ENCODE measurements at places on chromosomes 7 and 10.
A peak's percentile ranks its signal among the peaks of the same experiment; 100 is the strongest.

DNA sequence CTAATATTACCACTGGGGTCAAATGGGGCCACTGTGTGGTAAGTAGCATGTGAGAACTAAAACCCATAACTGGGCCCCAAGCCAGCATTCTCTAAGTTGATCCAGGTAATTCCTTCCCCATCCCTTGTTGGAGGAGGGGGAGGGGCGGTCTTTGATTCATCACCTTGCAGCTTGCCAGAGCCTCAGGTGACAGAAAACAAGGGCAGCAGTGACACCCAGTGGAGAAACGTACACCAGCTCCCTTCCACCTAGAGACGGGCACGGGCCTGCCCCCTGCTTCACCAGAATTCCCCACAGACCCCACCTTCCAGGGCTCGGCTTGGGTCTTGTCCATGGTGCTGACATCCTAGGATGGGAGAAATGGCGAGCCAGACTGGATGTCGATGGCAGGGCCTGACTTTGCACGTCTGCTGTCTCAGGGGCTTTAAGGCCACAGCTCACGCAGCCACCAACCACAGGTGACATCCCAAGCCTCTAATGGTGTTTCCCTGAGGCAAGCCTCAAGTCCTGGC, 102.0 kb downstream of the STRA8 start:
- DNase-seq = peak; percentile 50

- DNase-seq = no peak
These were observed 10.6 kb downstream of the GPR146 start for GRCh38 chr7:1054861-1055450.

DNA sequence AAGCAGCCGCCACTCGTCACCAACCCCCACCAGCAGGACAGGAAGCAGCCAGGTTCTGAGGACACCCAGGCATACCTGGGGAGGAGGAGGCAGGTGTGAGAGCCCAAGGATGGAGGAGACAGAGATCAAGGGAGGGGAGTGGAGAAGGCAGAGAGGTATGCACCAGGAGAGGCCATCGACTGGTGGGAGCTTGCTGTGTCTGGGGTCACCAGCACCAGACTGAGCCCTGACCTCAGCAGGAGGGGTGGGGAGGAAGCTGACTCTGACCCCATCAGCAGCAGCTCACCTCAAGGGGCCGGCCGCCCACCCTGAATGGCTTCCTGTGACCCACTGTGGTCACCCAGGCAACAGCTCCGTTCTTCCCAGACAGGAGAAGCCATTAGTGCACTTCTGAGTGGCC, 7.8 kb downstream of the VIPR2 start:
- DNase-seq = no peak

GRCh38 chr7:68789597-68789996, 808.7 kb upstream of the AUTS2 start:
- DNase-seq = no peak

DNA sequence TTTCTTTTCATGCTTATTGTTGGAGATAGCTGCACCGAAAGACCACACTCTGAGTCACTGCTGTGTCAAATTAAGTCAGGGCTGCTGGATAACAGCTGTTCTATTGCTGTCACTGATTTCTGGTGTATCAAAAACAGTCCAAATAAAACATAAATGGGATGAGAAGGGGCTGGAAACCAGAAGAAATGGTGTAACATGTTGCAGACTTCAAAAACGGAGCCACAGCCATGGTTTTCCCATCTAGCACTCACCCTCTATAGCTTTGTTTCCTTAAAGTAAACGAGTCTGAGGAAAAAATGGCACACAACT, 103.3 kb upstream of the DIP2C start:
- DNase-seq = no peak

DNA sequence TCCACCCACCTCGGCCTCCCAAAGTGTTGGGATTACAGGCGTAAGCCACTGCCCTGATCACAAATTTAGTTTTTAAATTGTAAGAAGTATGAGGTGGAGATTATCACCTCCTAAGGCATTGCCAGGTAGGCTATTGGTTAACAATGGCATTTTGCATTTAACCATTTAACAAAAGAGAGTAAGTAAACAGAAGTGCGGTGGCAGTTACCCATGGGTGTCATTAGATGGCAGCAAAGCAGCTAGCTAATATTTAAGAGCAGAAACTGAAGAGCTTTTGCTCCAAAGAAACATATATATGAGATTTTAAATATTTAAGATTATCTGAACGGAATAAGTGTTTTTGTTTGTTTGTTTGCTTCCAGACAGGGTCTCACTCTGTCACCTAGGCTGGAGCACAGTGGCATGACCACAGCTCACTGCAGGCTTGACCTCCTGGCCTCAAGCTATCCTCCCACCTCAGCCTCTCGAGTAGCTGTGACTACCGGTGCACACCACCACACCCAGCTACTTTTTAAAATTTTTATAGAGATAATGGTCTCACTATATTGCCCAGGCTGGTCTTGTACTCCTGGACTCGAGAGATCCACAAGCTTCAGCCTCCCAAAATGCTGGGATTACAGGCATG, 325.5 kb upstream of the C7orf33 start:
- peak; percentile 45 for DNase-seq

DNA sequence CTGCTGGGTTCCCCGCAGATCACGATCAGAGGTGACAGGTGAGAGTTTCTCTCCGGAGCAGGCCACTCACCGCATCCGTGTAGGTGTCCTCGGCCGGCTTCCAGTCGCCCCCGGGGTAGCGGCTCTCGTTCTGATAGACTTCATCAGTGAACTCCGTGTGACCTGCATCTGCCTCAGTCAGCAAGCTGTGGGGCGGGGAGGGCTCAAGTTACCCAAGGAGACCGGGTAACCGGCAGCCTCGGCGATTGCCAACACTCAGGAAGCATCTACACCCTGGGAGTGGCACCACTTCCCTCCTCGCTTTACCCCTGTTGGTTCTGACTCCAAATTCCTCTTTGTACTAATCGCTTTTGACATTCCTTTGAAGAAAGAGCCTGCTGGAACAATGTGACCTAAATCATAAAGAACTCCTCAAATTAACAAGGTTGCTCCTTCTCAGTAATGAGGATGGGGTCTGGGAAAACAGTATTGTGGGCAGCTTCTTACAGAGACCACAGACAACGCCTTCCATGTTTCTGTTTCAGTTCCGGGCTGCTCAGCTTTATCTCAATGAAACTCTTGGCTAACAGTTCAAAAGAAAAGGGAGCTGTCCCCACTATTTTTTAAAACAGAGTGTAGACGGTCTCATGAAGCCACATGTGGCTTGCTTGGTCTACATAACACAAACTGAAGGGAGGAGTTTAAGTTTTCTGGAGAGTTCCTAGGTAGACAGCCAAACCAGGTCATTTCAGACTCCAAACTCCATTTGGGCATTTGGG, 118.1 kb downstream of the MYOF start:
- no peak for DNase-seq

DNA sequence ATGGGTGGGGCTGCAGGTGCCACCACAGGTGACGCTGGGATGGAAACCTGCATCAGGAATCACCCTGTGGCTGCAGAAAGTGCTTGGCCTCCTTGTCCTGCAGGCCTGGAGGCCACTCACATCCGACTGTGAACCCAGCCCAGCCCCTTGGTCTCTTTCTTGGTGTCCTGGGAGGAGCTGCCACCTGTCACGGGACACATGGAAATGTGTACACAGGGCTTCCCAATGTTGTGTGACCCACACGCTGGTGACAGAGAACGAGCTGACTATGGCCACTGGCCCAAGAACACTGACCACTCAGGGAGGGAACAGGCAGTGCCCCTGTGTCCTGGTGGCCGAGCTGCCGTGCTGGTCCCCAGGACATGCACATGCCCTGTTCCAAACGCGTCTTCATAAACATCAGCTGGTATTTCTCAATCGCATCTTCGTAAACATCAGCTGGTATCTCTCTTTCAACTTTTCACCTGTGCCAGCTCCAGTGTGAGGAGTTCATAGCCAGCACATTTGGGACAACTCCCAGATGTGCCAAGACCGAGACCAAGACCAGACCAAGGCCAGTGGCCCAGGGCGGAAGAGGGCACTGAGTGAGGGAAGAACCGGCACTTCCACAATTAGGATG, 57.9 kb upstream of the INPP5A start:
- no peak for DNase-seq

DNA sequence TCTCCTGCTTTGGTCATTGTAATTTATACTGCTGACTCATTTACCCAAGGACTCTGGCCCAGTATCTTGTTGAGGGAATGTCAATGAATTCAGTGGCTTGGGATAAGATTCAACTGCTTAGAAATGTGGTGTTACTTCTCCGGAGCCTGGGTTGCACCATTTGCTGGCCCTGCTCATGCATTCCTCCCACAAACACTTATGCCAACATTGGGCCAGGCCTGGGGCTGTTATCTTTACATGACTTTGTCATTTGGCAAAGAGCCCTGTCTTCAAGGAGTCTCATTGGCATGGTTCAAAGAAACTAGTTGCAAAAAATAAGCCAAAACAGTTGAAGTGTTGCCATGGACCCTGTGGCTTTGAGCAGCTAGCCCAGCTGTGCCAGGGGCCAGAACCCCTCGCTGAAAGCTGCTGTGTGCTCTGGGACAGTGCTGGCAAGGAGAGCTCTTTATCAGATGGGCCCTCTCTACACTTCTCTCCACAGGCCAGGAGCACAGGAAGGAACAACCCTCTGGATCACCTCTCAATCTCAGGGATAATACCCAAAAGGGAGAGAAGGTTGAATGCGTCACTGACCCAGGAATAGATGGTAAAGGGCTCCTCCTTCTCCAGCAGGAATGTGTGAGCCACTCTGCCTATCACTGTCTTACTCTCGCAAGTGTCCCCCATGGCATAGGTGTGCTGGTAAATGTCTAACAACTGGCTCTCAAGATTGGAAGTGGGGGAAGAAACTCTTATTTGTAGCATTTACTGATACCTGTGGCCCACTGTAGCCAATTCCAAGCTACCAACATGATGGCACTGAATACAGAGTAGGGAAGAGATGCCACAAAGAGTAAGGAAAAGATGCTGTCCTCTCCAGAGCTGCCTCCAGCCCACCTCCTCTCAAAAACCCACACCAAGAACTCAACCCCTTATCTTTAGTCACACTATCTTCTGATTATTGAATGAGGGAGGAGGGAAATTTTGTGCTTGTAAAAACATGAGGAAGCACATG, 23.5 kb upstream of the PDE1C start:
- DNase-seq = no peak

- no peak for DNase-seq
These were observed 7.6 kb downstream of the SERPINE1 start for GRCh38 chr7:101134399-101134980.

DNA sequence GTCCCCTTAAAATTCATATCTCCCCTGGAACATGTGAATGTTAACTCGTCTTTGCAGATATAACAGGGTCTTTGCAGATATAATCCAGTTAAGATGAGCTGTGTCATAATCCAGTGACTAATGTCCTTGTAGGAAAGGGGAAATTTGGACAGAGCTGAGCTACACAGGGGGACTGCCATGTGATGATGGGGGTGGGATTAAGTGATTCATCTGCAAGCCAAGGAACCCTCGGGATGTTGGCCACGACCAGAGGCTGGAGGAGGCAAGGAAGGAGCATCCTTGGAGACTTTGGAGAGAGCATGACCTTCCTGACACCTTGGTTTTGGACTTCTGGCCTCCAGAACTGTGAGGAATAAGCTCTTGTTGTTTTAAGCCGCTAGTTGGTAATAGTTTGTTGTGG, 153.9 kb upstream of the PCBD1 start:
- no peak for DNase-seq

DNA sequence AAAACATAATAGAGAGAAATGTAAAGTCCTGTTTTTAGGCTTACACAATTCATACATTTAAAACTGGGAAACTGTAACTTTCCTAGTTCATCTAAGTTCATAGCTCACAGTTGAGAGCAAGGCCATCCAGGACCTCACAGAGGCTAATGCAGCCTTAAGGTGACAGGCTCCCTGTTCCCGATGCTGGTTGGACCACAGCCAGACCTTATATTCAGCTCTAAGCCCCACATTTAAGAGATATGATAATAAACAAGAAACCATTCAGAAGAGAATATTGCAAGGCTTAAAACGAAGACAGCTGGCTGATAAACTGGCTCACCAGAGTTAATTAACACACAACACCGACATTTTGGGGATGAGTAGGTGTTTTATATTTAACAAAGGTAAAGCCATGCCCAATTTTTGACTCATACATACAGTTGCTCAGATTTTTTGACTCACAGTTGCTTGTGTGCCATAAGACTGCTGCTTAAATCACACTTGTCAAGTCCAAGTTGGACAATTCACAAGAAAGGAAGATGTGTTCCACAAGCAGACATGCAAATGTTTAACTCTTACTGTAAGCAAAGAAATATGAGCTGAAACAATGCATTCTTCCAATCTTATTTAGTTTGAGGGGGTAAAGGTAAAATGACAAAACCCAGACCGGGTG, 41.1 kb upstream of the TMEM213 start:
- DNase-seq = no peak

GRCh38 chr10:6211671-6212635, 9.2 kb downstream of the PFKFB3 start:
- no peak for DNase-seq

DNA sequence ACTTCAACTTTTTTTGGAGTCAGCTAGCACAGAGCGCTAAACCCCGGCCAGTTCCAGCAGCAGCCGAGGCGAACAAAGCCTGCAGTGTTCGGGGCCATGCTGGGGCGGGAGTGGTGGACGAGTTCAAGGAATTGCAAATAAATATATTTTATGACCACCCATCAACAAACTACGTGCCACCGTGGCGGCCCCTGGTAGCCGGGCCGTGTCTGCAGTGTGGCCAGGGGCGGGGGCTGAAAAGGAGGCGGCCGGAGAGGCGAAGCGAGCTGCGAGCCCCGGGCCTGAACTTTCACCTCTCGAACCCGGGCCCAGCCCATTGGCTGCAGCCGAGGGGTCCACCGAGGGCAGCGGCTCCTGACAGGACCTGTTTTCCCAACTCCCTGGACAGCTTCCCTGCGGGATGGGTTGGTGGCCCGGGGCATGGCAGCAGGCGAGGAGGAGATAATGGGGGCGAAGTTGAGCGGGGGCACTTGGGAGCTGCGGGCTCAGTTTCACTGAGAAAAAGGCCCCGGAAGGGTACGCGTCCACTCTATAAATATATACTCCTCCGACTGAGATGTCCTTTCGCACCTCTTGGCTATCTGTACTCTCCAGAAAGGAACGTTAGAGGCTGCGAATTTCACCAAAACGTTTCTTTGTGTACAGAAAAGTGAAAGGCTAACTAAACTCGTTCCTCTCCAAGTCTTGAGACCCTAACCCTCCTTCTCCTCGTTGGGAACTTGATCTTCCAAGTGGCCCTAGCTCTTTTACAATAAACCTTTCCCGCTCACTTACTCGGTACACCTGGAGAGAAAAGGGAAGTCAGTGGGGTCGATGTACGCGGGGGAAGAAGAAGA, 164.6 kb upstream of the PPP1R3A start:
- no peak for DNase-seq

DNA sequence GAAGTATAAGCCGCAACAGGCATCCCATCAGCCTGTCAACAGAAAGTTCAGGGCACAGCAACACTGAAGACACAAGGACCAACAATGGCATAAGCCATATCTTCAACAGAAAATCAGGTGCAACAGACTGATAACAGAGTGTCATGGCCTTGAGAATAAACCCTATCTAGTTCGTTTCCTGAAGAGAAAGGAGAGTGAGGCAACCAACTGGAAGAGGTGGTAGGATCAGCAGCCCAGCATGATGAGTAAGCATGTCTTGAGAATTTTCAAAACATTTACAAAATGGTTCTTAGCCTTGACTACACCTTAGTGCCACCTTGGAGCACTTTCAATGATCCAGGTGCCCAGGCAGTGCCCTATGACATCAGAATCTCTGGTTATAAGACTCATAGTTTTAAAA, 290.2 kb upstream of the SEMA3C start:
- DNase-seq = no peak
